ENCODE measurements at places on chromosomes 12 and 14. TPM values are rescaled to one million over a fixed set of nuclear protein-coding genes. Genes with fewer than 3 reads are reported as not detected.

Gene NEMP1
- total RNA-seq: 70.2 TPM

Gene C3AR1
- 0.60 TPM for total RNA-seq

Gene NEUROD4
- 0.05 TPM for total RNA-seq

Gene RIMBP2
- not detected for total RNA-seq

Gene NPAS3
- not detected for total RNA-seq

Gene GRIP1
- total RNA-seq: not detected

Gene MYH6
- total RNA-seq: 0.59 TPM

Gene TROAP
- total RNA-seq: 46.0 TPM

Gene CLEC2A
- not detected for total RNA-seq

Gene SERPINA10
- total RNA-seq: not detected

Gene ERP27
- total RNA-seq: 2.3 TPM

Gene TMEM229B
- total RNA-seq: 1.7 TPM

Gene TMBIM6
- 382 TPM for total RNA-seq

Gene CD163L1
- not detected for total RNA-seq

Gene LRP1
- total RNA-seq: 0.26 TPM

Gene ALX1
- total RNA-seq: not detected

Gene SOAT2
- not detected for total RNA-seq

Gene MANSC1
- 1.4 TPM for total RNA-seq

Gene ESRRB
- 0.17 TPM for total RNA-seq

Gene PTPN11
- total RNA-seq: 163 TPM

Gene RDH5
- total RNA-seq: 4.2 TPM

Gene RASSF8
- 0.13 TPM for total RNA-seq

Gene ERG28
- total RNA-seq: 17.8 TPM

Gene ZDHHC22
- not detected for total RNA-seq

Gene KCNH5
- not detected for total RNA-seq

Gene CCDC88C
- total RNA-seq: 85.9 TPM

Gene ASCL1
- total RNA-seq: 0.08 TPM

Gene SCNN1A
- total RNA-seq: 0.05 TPM

Gene KRT71
- not detected for total RNA-seq

Gene PPFIA2
- total RNA-seq: not detected

Gene SLC8B1
- 21.2 TPM for total RNA-seq

Gene GPRC5D
- not detected for total RNA-seq

Gene POP5
- 83.3 TPM for total RNA-seq

Gene ADSS1
- 1.2 TPM for total RNA-seq

Gene ACSS3
- not detected for total RNA-seq

Gene TCTN2
- total RNA-seq: 3.0 TPM

Gene GLT1D1
- 2.0 TPM for total RNA-seq

Gene EFS
- not detected for total RNA-seq

Gene SMAGP
- 0.16 TPM for total RNA-seq

Gene SOX5
- total RNA-seq: 3.1 TPM

Data from activated T-helper 1 cell treated with anti-CD3 and anti-CD28 coated beads, Interleukin-12 subunit alpha, Interleukin-12 subunit beta, Interleukin-2, Interleukin-4 antibody, amounts not matched to agents 30 ng/mL and 10 ng/mL and 1 ng/mL, durations not matched to agents 14 hours and 24 hours and 36 hours (primary cell).